MG63 (cell line): ENCODE measurements at places on chromosomes 5 and 9. TPM values are rescaled to one million over a fixed set of nuclear protein-coding genes. Genes with fewer than 3 reads are reported as not detected.

DNA sequence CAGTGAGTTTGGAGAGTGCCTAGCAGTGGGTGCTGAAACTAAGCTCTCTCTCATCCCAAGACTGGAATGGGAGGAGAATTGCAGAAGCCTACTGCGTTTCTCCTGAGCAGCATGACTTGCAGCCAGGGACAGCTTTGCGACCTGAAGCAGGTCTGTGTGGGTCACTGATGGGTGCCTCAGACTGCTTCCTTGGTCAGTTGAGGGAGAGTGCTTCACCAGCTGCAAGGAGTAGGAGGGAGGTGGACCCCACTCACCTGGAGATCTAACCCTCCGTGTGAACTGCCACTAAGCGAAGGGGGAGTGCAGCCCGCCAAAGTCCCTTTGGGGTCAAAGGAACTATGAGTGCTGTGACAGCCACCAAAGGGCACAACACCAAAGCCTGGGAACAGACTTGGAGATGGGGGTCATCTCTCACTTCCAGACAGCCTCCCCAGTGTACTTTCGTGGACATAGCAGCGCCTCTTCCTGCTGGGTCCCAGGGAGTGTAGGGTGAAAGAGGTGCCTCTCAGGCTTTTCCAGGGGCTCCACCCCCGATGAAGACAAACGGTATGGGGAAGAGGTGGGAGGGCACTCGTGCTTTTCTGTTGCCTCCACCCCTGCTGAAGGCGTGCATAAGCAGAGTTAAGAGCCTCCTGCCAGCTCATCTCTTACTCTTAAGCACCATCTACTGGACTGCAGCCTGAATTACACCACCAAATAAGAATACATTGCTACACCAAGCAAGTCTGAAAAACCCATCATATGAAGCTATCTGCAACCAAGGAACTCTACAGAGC lies 34.3 kb upstream of the MACIR start:
- peak; percentile 41 for DNase-seq

Gene SV2C
- total RNA-seq = not detected in 2 replicates

Gene PAEP
- total RNA-seq = not detected in 2 replicates

Gene PTGDS
- not detected in 2 replicates for total RNA-seq

Gene PPIP5K2
- 42.0 and 69.0 TPM in 2 replicates for total RNA-seq

- no peak for DNase-seq
Measured at GRCh38 chr9:74513221-74513620, 16.1 kb downstream of the RORB start.

Gene SCGB3A2
- total RNA-seq = not detected in 2 replicates

- DNase-seq = peak; percentile 34
Measured at GRCh38 chr9:112049811-112050516, 125.1 kb downstream of the SUSD1 start.

Gene FAM78A
- 0.64 and 0.82 TPM in 2 replicates for total RNA-seq

Gene NKD2
- total RNA-seq = 3.4 and 5.7 TPM in 2 replicates

- DNase-seq = no peak
Measured at GRCh38 chr9:137674307-137674975, 55.6 kb downstream of the EHMT1 start.

Gene PCDHB11
- 1.0 TPM in 1 of 2 replicates, not detected in the other for total RNA-seq

Gene GAS1
- 6.5 and 12.4 TPM in 2 replicates for total RNA-seq

Gene TSSK1B
- total RNA-seq = not detected in 2 replicates

DNA sequence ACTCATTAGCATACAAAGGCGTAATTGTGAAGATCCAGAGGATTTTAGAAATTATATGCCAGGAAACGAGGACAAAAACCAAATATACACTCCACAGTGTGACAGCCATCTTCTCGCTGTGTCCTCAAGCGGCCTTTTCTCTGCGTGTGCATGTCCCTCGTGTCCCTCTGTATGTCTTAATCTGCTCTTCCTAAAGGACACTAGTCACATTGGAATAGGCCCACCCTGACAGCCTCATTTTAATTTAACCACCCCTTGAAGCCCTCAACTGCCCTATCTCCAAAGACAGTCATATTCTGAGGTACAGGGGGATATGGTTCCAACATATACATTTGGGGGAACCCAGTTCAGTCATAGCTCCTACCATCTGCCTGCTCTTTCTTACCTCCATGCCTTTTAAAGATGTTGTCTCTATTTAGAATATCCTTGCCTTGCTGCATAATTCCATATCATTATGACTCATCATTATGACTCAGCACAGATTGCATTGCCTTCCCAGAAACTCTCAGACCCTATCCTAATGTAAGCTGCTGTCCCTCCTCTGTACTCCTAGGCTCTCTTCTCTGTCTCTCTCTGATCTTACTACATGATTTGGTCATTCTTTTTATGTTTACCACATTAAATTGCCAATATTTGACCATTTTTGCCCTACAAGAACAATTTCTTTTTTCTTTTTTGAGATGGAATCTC lies 210.9 kb downstream of the AOPEP start:
- no peak for DNase-seq

Gene ASPN
- total RNA-seq = not detected in 2 replicates

GRCh38 chr5:163619951-163620350 lies 114.5 kb downstream of the MAT2B start:
- DNase-seq = no peak

GRCh38 chr5:82918311-82919031 lies 158.7 kb downstream of the TMEM167A start:
- no peak for DNase-seq

Gene CDO1
- total RNA-seq = not detected in 2 replicates

Gene SKP1
- total RNA-seq = 939 and 1,191 TPM in 2 replicates

GRCh38 chr9:129608561-129609481 lies 12.1 kb downstream of the C9orf50 start:
- DNase-seq = no peak

Gene SLC34A1
- not detected in 2 replicates for total RNA-seq

DNA sequence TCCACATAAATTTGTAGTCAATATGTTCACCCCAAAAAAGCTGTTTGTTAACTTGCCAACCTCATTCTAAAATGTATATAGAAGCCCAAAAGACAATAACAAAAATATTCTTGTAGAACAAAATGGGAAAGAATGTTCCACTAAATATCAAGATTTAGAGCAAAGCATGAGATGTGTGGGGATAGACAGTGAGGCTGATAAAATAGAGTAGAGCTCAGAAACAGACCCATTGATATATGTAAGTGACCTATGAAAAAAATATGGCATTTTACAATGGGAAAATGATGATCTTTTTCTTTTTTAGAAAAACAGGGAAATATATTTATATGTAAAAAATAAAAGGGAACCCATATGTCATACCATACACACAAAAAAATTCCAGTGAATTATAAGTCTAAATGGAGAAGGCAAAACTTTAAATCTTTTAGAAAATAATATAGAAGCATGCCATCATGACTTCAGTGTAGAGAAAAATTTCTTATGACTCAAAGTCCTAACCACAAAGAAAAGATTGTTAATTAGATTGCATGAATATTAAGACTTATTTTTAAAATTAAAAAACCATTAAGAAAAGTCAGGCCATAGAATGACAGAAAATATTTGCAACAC lies 6.6 kb upstream of the IFNB1 start:
- DNase-seq = no peak

Gene PCDHA10
- total RNA-seq = not detected in 2 replicates

DNA sequence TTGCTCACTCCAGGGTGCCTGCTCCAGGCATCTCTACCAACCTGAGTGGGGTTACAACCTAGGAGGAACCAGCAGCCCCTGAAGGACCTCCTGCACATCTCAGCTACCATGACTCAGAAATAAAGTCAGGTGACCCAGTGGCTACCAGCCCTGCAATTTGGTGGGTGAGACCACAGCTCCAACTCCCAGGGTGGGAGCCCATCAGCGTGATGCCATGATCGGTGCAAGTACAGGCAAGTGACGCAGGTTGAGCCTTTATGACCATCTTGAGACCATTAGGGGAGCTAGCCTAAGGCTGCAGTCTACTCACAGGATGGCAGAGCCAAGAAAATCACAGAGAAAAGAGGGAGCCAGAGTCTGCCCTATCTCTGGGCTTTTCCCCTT lies 8.6 kb downstream of the SEPTIN8 start:
- DNase-seq = no peak

DNA sequence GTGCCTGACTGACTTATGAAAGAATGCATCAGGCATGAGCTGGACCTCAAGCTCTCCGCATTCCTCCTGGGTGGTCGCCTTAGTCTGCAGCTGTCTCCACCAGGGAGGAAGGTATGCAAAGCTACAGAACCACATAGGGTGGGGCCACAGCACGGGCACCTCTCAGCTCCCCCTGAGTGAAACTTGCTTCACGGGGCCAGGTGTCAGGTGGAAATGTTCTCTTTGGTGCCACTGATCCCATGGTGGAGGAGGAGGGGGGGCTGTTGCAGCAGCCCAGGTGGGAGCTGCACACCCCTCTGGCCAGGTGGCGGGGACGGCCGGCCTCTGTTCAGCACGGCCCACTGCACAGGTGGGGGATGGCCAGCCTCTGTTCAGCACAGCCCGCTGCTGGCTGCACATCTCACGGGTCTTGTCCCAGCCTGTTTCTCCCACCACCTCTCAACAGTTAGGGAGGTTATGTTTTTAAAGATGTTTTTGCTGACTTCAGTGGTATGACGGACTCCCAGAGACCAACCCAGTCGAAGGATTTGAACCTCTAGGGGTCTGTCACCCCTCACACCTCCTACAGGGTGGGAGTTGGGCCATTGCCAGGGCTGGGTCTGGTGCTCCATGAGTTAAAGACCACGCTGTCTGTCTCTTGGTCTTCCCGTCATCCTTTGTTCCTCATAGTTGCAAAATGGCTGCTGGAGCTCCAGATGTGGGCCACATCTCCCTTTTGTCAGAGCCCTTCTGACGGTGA lies 34.3 kb downstream of the MRPL36 start:
- peak; percentile 50 for DNase-seq

DNA sequence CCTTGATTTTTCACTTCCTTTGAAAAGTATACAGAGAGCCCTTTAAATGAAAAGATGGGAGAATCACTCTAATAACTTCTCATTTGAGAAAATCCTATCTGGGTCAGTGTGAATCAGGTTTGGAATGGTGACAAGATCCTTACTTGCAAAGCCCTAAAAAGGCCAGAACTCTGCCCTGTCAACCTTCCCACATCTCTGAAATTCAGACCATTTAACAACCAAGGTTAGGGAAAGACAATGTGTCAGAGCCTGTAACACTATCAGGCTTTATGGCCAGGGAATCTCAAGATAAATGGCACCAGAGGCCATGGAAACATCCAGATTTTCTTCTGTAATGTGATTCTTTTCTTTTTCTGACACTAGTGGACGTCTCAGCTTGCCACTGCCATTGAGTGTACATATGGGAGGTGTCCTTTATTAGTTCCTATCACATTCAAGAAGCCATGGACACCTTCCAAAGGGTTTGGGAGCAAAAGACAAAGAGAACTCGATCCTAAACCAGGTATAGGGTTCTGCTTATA lies 165.7 kb upstream of the GPR151 start:
- DNase-seq = no peak

DNA sequence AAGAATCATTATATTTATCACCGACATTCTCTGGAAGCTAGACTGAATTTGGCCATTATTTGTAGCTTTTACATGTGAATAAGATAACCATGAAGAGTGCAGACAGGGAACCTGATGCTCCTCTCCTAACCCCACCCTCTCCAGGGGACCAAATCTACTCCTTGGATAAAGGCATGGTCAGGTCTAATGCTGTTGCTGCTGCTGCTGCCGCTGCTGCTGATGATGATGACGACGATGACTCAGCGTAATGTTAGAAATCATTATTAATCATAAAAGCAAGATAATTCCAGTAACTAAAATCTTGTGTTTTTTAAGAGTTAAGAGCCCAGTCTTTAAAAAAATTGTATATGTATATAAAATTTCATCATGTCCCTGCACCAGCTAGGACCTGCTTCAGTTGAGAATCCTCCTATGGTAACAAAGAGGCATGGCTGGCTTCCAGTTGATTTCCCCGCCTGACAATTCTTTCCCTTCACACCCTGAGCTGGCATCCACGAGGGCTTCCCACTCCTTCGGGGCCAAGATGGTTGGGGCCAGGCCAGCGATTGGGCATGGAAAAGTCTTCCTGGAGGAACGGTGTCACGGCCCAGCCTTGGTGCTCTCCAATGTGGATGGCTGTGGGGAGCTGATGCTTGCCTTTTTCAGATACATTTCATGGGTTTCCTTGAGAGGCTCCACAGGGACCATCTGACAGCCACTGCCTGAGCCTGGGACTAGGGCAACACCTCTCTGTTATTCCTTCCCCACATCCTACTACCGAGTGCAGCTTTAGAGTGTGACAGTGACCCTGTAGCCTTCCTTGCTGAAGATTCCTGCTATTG lies 400.0 kb downstream of the CTNND2 start:
- DNase-seq = no peak

Gene OSMR
- 10.1 and 23.4 TPM in 2 replicates for total RNA-seq

Gene IPO11
- total RNA-seq = 26.6 and 27.6 TPM in 2 replicates

Gene NOXA1
- total RNA-seq = not detected in 2 replicates

GRCh38 chr5:60685028-60685427 lies 14.9 kb downstream of the DEPDC1B start:
- no peak for DNase-seq

GRCh38 chr5:139167952-139168720 lies 30.0 kb downstream of the SIL1 start:
- no peak for DNase-seq

- DNase-seq = no peak
Measured at GRCh38 chr5:76163111-76163628, 80.0 kb downstream of the SV2C start.

Gene KIF2A
- 27.4 and 29.4 TPM in 2 replicates for total RNA-seq

- DNase-seq = no peak
Measured at GRCh38 chr9:95103281-95103771, 214.2 kb downstream of the FANCC start.

GRCh38 chr5:90495146-90495545 lies 20.5 kb downstream of the POLR3G start:
- DNase-seq = no peak

GRCh38 chr5:172414531-172415361 lies 39.6 kb downstream of the SH3PXD2B start:
- DNase-seq = peak; percentile 93

DNA sequence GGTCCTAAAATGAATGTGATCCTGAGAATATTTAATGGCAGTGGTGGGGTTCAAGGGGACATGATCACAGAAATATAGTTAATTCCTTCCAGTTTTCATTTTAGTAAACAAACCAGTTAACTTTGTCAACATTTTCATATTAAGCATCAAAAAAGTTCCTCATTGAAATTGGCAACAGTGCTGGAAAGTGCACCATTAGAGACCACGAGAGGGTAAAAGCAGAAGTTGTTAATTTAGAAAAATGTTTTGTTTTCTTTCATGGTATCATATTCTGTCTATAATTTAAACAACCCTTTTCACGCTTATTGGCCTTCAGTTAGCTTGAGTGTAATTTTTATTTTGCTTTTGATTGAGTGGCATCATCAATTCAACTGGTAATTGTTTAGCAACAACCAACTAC lies 11.9 kb downstream of the GIN1 start:
- no peak for DNase-seq

Gene PKD2L2
- total RNA-seq = not detected in 2 replicates
